Right hindlimb (tissue), 1 donor: ENCODE measurements at places on chromosomes 5 and 9.

GRCh38 chr9:36764364-36765076 is 191.8 kb downstream of the MELK start:
- DNase-seq = no peak

DNA sequence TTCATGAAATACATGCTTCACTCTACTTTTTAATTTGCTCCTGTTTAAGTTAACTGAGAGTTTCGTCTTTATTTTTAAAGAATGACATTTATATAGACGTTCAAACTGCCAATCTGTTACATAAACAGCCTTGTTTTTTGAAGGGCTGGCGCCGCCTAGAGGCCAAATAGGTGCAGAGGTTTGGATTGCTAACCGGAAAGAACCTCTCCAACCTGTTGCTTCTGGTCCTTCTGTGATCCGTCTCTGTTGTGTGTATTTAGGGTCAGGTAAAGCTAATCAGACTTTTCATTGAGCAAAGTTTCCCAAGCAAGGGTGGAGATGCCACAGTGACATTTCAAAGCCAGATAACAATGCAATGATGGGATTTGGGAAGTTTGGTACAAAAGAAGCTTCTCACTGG is 39.5 kb upstream of the GLIS3 start:
- peak; percentile 68 for DNase-seq

DNA sequence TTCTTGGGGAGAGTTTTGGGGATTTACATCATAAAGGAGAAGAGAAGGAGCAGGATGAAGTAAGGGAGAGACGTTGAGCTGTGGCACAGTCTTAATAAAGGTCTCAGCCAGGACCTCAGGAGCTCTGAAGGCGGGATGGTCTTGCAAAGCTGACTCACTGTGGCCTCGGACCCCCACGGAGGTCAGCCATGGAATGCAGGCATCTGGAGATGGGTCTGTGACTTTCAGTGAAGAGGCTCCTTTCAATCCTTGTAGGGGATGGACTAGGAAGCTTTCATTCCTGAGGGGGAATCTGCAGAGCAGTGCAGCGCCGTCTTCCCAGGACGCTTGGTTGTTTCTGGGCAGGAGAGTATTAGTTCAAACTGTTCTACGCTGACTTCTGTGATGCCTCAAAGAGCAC is 65.7 kb upstream of the BASP1 start:
- no peak for DNase-seq

DNA sequence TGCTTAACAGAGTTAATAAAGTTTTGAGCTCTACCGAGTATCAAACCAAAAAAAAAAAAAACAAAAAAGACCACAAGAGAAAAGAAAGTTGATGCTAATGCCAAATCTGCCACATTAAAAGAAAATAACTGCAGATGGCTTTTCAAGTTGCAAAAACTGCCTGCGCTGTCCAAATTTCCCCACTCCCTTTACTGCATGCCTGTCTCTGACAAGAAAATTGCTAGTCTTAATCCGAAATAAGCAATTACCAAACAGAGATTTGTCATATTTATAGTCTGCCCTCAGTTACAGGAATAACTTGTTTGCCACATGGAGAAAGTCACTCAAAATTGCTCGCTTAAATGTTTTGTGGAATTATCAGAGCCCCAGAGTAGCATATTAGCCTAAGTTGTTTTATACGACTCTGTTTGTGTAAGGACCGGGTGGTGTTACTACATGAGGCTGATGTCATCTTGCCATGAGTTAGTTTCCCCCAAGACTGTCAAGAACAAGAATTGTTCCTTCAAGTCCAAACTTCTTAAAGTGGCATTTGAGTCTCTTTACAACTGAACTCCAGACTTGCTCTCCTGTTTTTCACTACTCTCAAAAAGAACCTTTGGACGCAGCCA is 160.9 kb downstream of the CEP120 start:
- DNase-seq = no peak

- no peak for DNase-seq
These were observed 27.2 kb downstream of the ATP6V0E1 start for GRCh38 chr5:173010547-173011464.

DNA sequence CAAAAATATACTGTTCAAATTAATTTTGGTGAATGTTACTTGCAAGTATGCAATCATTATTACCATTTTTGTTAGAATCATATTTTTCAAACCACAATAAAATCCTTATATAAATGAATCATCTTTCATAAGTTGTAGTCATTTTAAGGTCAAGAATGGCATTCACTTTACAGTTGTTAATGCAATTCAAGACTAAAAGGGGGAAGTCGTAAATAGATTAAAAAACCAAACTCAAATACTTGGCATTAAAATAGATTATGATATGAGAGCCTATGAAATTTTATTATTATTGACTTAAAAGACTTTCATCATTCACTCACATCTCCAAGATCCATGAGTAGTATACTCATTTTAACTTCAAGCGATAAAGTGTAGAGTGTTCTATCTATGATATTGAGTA is 11.6 kb downstream of the CDH9 start:
- no peak for DNase-seq

DNA sequence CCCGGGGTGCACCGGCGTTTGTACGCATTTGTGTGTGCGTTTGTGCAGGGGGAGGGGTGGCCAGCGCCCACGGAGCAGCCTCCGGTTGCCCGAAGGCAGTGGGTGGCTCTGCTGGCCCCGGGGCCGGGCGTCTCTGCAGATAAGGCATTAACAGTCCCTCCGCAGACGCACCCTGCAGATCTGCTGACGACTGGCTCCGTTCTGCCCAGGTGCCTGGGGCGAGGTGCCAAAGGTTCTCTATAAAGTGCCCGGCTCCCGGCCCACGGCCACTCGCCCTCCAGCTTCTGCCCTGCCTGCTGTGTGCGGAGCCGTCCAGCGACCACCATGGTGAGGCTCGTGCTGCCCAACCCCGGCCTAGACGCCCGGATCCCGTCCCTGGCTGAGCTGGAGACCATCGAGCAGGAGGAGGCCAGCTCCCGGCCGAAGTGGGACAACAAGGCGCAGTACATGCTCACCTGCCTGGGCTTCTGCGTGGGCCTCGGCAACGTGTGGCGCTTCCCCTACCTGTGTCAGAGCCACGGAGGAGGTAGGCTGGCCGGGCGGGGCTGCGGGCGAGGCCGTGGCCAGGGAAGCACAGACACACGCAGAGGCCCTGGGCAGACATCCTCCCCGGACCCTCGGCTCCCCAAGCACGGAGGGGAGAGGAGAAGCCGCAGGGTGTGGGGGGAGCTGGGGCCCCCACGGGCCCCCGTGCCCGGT is at the start of gene SLC6A19:
Gene SLC6A19, plus strand, starts transcription at position 269 of the 699 bp plus-strand sequence. Its CDS starts 56 bp downstream, at position 325.
- no peak for DNase-seq

- DNase-seq = no peak
These were observed 109.2 kb downstream of the FBXL7 start for GRCh38 chr5:15609076-15609725.

- DNase-seq = no peak
These were observed 33.5 kb downstream of the TMEM245 start for GRCh38 chr9:109086221-109086620.

DNA sequence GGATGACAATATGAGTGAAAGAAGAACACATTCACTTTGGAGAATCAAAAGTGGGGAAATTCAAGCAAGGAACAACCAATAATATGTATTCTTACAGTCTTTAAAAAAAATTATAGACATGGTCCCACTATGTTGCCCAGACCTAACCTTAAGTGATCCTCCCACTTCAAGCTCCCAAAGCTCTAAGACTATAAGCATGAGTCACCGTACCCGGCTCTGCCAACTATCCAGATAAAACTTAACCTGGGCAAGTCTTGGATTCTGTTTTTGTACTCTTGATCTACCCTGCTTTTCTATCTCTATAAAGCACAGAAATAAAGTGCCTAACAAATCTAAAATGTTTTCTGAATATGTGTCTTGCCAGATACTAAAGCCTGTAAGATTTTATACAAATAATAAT is 30.9 kb downstream of the CEMIP2 start:
- DNase-seq = no peak

DNA sequence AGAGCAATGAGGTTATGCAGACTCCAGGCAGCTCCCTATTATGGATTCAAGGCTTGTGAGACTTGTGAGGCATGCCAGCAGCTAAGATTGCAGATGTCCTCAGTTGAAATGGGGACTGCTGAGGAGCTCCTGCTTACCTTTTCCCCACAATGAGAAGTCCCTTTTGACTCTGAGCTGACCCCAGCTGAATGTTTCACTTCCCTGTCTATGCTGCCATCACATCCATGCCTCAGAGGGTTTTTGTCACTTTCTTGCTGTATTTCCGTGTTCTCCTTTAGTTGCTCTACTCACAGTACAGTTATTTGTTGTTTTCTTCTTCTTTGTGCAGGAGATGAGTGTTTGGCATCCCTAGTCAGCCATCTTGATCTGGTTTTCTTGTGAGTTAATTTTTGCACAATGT is 18.8 kb upstream of the OR2S2 start:
- no peak for DNase-seq

GRCh38 chr5:83426855-83427254 is 44.7 kb upstream of the VCAN start:
- no peak for DNase-seq

DNA sequence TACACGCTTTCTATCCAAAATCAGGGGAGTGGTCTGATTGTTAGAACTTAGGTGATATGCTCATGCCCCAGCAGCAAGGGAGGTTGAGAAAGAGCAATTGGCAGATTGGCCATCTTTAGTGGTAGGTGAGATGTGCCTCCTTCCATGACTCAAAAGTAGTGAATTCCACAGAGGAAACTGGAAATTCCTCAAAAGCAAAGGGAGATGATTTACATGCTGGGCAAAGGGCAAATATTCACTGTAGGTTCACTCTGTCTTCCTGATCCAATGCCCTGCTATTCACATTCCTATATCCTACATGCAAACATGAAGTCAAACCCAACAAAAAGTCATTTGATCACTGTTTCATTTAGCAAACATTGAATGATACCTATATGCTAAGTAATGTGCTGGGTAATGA is 130.1 kb upstream of the ZNF608 start:
- DNase-seq = no peak

DNA sequence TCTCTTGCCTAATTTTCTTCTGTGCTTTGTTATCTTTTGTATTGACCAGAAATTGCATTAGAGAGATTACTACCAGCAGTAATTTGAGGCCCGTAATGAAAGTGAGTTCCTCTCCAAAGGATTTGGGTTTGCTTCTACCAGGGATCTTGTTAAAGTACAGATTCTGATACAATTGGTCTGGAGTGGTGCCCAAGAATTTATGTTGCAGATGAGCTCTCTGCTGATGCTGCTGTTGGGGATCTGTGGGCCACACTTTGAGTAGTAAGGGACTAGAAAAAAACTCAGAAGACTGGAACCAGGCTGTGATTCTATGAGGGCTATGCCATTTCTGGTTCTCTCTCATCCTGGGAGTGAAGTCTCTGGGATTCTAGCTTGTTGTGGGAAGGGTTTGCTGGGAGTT is 192.2 kb downstream of the SEC61B start:
- DNase-seq = no peak

GRCh38 chr5:21263361-21263760 is 1275.4 kb upstream of the CDH18 start:
- no peak for DNase-seq

GRCh38 chr5:81097713-81098112 is 135.4 kb upstream of the CKMT2 start:
- no peak for DNase-seq

DNA sequence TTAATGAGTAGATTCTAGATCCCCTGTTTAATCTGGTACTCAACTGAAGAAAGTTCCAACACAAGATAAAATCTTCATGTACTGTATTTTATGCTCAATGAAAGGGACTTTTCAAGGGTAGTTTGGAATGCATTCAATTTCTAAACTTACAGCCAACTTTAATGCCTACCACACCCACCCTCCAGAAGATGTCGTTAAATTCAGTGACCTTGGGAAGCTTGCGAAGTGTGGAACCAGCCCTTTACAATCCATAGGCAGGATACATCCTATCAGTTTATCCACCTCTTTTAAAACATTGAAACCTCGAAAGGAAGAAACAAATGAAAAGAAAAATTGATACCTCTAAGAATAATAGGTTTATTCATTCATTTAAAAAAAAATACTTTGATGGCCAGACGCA is 20.2 kb downstream of the TRPM6 start:
- DNase-seq = no peak

- no peak for DNase-seq
These were observed 149.7 kb downstream of the ENC1 start for GRCh38 chr5:74490814-74491213.

GRCh38 chr9:109986521-109986991 is 206.6 kb downstream of the PALM2AKAP2 start:
- DNase-seq = no peak

GRCh38 chr5:159897786-159898393 is 18.4 kb upstream of the ADRA1B start:
- no peak for DNase-seq

GRCh38 chr9:123536455-123536868 is 180.5 kb downstream of the CRB2 start:
- DNase-seq = no peak

- DNase-seq = no peak
These were observed 89.3 kb upstream of the ALDH1A1 start for GRCh38 chr9:73042155-73042554.

DNA sequence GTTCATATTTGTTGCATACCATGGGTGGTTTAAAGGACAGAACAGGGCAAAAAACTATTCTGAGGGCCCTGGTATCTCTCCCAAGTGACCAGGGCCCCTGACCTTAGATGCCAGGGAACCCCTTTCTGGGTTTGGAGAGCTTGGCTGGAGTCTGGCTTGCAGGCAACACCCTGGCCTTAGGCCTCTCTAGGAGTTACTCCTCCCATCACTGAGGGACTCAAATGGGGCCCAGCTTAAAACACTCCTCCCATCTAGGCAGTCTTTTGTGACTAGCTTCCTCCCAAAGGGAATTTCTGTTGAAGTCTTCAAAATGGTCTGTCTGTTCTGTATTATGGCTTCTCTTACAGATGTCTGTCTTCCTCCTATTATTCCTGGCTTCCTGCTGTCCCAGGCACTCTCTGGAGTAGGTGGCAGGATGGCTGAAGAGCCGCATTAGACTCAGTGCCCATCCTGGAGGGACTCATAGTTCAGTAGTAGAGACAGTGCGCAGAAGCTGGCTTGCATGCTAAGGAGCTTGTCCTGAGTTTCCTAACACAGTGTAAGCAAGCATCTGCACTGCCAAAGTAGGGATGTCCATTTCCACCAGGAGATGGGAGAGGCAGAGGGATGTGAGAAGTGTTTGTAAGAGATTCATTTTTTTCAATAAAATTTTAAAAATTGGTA is 10.0 kb downstream of the COL15A1 start:
- no peak for DNase-seq

DNA sequence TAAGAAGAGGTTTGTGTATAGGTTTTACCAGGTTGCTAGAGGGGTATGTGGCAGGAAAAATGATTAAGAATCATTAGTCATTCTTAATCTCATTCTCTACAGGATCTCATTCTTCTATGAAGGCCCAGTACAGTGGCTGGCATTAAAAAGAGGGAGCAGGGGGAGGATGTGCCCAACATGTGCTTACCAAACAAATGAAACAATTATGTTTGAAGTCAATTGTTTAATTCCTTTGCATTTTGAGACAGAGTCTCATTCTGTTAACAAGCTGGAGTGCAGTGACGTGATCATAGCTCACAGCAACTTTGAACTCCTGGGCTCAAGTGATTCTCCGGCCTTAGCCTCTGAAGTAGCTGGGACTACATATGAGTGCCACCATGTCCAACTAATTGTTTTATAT is 23.0 kb downstream of the FNIP1 start:
- no peak for DNase-seq

GRCh38 chr9:112810696-112811490 is 60.3 kb downstream of the SNX30 start:
- DNase-seq = no peak
